ENCODE measurements at places on chromosomes 13 and 19.

DNA sequence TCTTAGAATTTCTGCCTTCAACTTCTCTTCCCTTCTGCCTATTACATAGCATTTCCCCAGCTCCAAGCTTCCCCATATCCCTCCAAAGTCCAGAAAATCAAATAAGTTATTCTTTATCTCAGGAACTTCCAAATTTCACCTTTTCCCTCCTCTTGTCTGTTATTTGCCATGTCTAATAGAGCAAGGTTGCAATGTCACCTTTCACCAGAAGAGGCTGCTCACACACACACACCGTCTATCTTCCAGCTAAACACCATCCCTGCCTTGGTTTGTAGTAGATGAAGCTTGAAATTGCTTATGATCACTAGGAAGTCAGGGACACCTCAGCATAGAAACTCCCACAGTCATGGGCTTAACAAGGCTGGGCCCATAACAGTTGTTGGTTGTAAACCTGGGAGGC, 48.4 kb downstream of the ZNRF4 start:
- DNase-seq = no peak

- no peak for DNase-seq
These were observed 534.9 kb upstream of the KLF12 start for GRCh38 chr13:74669149-74669548.

DNA sequence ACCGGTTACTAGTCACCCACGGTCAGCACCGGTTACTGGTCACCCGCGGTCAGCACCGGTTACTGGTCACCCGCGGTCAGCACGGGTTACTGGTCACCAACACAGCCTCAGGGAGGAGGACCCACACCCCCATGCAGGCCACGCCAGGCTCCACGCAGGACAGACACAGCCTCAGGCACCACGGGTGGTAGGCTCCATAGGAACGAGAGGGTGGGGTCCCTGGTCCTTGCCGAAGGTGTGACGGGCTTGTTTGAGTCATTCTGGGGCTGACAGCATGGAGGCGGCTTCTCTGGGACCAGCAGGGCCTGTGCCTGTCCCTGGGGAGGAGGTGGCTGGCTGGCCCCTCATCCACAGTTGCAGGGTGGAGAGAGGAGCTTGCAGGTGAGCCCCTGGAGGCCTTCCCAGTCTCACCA, 122.8 kb upstream of the SOX1 start:
- no peak for DNase-seq

- no peak for DNase-seq
These were observed 645 bp upstream of the TRAPPC5 start for GRCh38 chr19:7679771-7680605.

- DNase-seq = no peak
These were observed 4.7 kb upstream of the CBLC start for GRCh38 chr19:44772959-44773358.

DNA sequence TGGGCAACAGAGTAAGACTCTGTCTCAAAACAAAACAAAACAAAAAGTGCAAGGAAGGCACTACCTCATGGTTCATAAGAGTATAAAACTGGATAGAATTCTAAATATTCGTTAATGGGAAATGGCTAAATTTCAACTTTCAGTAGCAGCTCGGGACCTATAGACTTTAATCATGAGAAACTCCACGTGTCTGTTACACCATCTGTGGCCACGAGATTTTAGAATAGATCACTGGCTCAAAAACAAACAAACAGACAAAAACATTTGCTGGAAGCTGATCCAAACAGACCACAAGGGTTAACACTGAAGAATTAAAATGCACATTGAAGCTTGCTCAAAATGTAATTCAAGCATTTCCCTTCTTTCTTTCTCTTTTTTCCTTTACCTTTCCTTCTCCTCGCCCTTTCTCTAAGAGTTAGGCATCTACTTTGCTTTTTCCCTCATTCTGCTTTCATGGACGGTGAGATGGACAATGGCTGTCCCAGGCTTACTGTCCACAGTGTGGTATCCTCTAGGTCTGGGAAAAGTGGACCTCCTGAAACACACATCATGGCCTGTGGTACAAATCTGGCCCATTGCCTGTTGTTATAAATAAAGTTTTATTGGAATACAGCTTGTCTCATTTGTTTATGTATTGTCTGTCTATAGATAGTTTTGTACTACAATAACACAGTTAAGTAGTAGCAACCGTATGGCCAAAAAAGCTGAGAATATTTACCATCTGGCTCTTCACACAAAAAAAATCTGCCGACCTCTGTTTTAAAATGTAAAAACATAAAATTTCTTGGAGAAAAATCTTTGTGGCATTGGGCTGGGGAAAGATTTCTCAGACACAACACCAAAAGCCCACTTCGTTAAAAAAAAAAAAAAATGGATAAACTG, 10.3 kb downstream of the ELAVL1 start:
- no peak for DNase-seq

- no peak for DNase-seq
These were observed 727 bp downstream of the CERS1 start for GRCh38 chr19:18895038-18895823.

GRCh38 chr13:45838171-45838745, 13.3 kb downstream of the SIAH3 start:
- no peak for DNase-seq

GRCh38 chr13:46571189-46571908, 18.4 kb downstream of the LRCH1 start:
- no peak for DNase-seq

DNA sequence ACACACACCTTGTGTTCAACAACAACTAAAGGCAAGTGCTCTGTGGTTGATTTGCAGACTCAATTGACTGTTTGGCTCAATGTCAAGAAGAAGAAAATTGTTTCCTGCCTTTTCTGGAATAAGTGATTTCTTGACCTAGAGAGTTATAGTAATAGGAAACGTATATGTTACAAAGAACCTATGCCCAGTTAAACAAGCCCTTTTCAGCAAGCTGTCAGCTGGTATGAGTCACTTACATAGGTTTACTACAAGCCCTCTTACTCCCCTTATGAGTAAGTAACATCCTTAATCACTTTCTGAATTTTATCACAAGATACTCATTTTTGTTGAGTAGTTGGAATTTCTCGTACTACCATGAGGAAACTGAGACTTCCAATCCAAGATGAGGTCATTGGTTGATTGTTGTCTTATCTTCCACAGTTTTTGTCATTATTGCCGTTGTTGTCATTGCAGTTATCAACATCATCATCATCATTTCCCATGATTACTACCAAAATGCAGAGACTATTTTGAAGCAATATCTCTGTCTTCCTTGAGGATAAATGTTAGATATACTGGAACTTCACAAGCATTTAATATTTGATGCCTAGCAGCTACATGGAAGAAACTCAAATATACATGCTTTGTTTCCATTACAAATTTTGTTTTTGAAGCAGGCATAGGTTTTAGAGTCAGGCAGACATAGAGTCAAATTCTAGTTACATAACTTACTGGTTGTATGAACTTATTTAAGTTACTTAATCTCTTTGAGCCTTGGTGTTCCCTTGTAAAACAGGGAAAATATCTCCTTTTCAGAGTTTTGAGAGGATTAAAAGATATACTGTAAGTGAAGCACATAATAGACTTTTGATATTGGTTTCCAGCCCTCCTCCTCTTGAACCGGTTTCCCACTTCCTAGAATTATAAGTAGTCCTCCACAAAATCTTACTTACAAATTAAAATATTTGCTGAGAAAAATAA, 106.0 kb downstream of the RAP2A start:
- no peak for DNase-seq

DNA sequence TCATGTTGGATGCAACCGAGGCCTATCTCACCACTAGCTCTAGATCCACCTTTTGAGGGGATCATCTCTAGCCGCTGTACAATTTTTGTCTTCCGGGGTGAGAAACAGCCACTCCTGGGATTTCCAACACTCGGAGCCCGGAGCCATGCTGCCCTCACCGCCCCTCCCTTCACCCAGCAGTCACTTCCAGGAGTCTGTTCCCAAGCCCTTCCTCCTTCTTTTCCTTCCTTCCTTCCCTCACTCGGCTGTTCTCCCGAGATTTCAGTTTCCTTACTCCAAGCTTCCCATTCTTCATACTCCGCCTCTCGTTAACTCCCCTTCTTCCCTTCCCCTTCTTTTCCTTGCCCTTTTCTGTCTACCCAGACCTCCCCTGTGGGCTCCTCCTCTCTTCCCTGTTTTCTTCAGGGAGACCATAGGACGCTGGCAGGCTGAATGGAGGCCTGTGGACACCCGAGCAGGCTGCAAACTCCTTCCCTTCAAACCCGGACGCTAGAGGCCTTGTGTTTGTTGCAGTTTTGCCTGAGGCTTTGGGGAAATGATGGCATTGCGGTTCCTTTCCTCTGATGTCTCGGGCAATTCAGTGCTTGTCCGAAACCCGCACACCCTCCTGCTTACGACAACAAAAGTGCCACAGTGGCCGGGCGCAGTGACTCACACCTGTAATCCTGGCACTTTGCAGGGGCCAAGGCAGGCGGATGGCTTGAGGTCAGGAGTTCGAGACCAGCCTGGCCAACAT, 96.0 kb downstream of the CAB39L start:
- no peak for DNase-seq

GRCh38 chr13:96650301-96650886, 343.9 kb downstream of the OXGR1 start:
- DNase-seq = no peak

DNA sequence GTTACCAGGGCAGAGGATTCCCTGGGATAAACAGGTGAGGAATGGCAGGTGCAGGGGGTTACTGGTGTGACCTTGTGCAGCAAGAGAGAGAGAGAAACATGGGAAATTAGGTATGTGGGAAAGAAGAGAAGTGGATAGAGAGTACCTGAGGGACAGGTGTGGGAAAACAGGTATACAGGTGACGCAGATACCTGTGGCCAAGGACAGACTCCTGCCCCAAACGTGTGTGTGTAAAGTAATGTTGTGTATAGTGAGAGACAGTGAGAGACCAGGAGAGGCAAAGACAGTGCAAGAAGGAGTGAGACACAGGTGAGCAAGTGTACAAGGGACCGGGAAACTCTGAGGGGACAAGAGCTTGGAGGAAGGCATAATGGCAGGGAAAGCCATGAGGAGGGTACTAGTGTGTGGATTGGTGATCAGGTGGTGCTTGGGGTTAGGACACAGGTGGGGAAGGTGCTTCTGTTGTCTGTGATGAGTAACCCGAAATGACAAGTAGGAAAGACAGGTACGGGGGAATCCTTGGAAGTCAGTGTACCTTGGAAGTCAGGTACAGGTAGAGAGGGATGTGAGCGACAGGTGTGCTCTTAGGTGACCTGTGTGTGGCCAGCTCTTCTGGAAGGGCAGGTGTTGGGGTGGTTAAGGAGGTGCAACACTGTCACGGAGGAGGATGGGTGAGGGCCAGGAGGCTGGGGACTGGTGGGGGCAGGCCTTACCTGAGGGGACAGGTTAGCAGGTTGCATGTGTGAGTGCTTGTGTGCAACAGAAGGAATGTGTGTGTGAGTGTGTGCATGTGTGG, 2.8 kb downstream of the ERFL start:
- no peak for DNase-seq

- no peak for DNase-seq
These were observed 441 bp downstream of the INAFM1 start for GRCh38 chr19:47274891-47275761.
